Activated CD4-positive, CD25-positive, alpha-beta regulatory T cell (primary cell): ENCODE measurements at places on chromosomes 5 and 9.

DNA sequence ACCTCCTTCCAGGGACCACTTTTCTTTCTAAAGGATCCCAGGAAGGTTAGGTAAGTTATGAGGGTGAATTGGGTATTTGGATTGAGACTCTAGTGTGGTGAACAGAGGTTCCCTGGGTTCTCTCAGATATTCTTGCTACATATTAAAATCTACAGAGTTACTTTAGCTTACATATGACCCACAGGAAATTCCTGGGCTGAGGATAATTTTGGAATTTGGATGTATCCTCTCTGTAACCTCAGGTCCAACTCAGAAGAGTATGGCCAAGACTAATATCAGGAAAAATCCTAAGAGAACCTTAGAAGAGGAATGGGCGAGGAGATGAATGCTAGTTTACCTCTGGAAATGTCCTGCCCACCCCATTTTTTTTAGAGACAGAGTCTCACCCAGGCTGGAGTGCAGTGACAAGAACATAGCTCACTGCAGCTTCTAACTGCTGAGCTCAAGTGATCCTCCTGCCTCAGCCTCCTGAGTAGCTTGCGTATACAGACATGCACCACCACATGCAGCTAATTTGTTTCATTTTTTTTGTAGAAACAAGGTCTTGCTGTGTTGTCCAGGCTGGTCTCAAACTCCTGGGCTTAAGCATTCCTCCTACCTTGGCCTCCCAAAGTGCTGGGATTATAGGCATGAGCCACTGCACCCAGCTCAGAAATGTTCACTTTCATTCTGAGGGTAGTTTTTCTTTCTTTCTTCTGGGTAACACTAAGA is 196.4 kb downstream of the ARHGEF28 start:
- DNase-seq: no peak

DNA sequence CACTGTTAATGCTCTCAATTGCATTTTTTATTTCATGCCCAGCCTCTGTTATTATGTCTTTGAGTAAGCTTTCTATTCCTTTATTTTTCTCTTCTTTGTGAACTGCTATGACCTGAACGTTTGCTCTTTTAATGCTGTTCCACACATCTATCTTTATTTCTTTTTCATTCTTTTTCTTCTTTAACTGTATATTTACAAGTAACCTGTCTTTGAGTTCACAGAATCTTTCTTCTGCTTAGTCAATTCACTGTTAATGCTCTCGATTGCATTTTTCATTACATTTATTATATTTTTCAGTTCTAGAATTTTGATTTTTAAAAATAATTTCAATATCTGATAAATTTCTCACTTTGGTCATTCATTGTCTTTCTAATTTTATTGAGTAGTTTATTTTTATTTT is 316.3 kb upstream of the MEF2C start:
- no peak for DNase-seq

DNA sequence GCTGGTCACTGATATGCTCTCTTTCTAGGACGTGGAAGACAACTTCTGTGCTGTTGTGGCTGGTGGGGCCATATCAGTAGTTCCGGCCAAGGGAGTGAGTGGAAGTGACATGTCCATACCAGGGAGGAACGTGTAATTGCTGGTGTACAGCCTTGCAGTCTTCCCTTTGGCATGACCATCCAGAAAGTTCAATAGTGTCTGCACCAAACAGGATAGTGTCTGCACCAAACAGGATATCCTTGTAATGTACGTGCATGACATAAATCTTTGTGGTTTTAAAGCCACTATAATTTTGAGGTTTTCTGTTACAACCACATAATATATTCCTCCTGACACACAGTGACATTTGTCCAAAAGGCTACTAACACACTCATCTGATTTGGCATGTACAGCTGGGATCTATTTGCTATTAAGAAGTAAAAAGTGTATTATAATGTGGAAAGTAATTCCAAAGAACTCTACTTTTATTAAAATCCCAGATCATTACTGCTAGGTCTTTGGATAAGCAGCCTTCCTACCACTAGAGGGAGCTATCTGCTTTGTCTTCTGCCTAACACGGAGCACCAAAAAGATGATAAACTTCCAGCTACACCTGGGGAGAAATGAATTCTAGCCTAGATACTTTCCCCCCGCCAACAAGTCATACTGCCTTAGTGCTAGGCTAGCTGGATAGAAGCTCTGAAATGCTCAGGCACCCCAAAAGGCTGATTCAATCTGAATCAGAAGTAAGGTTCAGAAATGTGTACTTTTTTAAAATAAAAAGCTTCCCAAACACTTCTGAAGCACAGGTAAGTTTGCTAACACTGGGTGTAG is 52.7 kb downstream of the RNF145 start:
- no peak for DNase-seq

DNA sequence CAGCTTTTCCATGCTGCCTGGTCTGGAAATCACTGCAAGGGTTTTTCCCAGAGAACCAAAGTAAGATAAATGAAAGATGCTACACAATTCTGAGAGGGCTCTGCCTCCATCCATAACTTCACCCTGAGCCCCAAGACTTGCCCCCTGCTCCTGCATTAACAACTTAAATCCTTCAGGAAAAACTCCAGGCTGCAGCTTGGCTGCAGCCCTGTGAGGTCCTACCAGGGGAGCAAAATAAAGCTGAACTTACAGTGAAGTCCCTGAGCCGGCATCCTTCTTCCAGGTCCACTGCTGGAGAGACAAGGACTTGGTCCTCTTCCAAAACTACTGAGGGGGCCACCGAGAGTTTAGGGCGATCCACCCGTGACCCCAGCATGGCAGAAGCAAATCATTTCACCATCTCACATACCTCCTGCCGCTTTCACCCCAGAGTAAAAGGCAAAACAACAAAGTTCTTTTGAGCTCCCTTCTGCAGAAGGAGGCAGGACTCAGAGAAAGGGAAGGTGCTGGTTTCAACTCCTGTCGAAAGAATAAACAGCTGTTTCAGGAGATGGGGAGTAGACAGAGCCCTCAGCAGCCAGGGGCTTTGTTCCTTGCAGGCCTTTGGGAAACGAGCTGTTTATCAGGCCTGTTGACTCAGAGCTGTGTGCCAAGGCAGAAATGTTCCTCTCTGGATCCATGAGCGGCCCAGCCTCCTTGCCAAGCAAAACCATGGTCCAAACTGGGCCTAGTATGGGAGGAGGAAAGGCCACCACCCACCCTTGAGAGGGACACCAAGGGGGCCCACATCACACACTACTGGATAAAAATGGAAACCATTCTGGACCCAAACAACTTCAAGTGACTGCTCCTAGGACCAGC is 20.6 kb downstream of the GGTA1 start:
- no peak for DNase-seq

DNA sequence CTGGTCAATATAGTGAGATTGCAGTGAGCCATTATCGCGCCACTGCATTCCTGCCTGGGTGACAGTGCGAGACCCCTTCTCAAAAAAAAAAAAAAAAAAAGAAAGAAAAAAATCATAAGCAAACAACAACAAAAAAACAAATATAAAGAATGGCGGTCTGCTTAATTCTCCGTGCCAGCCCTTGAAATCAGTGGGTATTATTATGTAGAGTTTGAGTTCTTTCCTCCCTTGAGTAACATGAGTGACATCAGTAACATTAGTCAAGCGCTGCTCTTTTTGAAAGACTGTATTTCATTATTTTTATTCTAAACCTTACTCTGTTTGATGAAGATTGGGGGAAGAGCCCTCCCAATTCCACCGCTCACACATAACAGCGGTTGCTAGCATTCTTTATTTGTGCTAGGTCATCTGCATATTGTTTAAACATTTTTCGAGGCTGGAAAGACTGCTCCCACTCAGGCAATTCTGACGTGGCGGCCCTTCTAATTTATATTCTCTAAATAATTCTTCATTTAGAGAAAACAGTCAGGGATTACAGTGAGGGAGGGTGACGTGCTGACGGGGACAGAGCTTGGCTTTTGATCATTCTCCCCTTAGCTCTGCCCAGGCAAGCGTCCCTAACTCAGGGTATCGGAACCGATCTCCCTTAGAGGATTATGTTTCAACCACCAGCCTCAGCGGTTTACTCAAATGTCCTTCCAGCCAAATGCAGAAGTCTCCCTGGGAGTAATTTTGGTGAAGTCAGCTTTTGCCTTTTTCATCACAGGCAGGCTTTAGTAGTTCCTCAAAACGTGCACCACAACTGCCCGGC is 860 bp upstream of the MARCHF6 start:
- no peak for DNase-seq

DNA sequence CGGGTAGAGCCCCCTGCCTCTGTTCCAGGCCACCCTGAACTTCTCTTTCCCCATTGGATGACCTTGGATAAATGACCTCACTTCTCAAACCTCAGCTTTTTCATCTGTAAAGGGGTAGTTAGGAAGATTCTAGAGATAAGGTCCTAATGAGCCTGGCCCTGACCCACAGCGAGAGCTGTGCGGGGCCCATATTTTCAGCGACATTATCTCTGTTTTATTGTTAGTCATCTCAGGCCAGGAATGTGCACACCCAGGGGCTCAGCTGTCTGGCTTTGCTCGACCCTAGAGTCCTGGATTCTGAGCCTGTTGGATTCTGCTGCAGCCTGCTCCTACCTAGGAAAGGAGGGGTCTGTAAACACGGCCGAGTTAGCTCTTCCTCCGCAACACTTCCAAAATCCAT is 81.2 kb upstream of the LMX1B start:
- no peak for DNase-seq

DNA sequence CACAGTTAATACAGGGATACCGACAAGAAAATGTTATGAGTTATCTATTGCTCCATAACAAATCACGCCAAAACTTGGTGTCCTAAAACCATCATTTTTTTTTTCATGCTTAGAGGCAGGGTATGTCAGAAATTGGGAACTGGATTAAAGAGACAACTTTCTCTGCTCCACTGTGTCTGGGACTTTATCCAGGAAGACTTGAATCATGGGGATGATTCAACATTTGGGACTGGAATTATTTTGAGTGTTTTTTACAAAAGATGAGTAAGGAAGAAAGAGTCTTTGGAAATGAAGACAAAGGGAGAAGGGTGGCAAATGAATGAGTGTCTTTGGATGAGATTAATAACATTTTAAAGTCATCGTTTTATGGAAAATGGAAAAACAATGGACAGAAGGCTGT is 1883.7 kb upstream of the C9orf72 start:
- DNase-seq: no peak

GRCh38 chr5:142845954-142846398 is 75.8 kb downstream of the ARHGAP26 start:
- DNase-seq: no peak

- no peak for DNase-seq
Measured at GRCh38 chr9:108784998-108785397, 70.8 kb downstream of the ACTL7B start.

DNA sequence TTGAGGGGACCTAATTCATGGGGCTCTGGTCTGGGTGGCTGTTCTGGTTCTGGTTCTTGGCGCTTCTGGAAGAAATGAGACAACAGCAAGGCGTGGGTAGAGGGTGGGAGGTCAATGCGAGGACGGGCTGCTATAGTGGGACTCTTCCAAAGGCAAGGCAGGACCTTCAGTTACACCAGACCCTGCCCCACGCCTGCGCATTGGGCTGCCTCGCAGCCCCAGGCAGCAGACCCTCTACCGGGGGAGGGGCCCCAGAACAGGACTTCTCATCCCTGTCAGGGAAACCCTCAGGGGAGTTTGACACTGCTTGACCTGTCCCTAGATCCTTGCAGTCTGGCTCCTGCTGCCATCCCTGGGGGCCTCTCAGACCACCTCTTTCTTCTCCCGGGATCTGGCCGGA is 18.5 kb downstream of the CCDC69 start:
- DNase-seq: no peak

GRCh38 chr9:116504893-116505480 is 182.1 kb upstream of the TRIM32 start:
- DNase-seq: no peak

- no peak for DNase-seq
Measured at GRCh38 chr9:115018547-115019435, 88.4 kb upstream of the TNFSF8 start.

- peak; percentile 23 for DNase-seq
Measured at GRCh38 chr5:56816546-56817081, 1.3 kb downstream of the MAP3K1 start.

DNA sequence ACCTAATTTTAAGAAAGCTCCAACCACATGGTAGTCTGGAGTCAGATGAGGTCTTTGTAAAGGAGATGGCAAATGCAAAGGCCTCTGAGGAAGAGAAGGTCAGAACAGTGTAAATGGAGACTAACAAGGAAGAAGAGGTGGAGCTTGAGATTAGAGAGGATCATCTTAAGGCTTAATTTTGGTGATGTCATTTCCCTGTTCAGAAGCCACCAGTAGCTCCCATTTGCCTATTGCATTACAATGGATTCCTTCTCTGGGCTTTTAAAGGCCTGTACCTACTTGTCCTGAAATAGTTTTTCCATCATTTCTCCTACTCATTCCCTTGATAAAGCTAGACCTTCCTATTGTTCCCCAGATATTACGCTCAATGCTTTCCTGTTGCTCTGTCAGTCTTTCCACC is 16.1 kb downstream of the PCSK5 start:
- DNase-seq: no peak

DNA sequence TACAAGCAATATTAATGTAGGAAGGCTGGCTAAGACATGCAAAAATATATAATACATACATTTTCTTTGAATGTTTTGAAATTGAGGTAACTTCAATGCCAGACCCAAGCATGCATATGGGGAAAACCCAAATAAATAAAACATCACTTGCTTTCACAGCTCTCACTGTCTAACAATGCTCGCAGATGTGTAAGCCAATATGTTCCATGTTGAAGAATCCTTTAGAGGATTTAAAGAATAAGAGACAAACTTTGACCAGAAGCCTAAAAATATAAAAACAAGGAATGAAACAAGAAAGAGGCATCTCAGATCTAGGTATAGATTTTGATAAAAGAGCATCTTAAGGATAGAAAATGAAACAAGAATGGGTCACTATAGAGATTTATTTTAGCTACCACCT is 354.2 kb downstream of the CDH10 start:
- no peak for DNase-seq

- DNase-seq: no peak
Measured at GRCh38 chr5:174599992-174600391, 124.4 kb upstream of the MSX2 start.

- DNase-seq: no peak
Measured at GRCh38 chr9:88403340-88403739, 15.1 kb downstream of the SPIN1 start.
